ENCODE measurements at places on chromosomes 16 and 17. TPM values are rescaled to one million over a fixed set of nuclear protein-coding genes. Genes with fewer than 3 reads are reported as not detected.

Gene TBC1D3E
- total RNA-seq = not detected

Gene GPR142
- total RNA-seq = 0.26 TPM

Gene KRTAP4-3
- not detected for total RNA-seq

Gene OR2C1
- total RNA-seq = 0.26 TPM

Gene CDRT15
- total RNA-seq = not detected

Gene ZFPM1
- 2.8 TPM for total RNA-seq

Gene FGF11
- 12.9 TPM for total RNA-seq

Gene EFCAB13
- 5.1 TPM for total RNA-seq

Measured in smooth muscle cell of the pulmonary artery (primary cell).